Karpas-422 (cell line): ENCODE measurements at places on chromosomes 13 and 19. TPM values are rescaled to one million over a fixed set of nuclear protein-coding genes. Genes with fewer than 3 reads are reported as not detected.

DNA sequence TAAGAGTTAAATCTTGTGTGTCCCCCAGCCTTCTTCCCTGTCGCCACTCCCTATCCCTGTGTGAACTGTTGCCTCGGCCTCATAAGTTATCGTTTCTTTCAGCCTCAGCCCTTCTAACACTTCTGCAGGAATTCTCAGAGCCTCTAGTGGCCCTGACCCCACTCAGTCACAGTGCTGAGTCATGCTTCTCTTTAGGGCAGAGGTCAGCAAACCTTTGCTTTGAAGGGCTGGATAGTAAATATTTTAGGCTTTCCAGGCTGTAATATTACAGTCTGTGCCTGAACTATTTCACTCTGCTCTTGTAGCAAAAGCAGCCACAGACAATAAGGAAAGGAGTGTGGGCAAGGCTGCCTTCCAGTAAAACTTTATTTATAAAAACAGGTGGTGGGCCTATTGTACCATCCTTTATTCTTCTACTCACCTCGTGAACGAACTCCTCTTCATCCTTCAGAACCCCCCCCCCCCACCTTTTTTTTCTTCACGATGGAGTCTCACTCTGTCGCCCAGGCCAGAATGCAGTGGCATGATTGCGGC is 22.1 kb downstream of the MYO9B start:
- no peaks in the 10 kb centered on the region for H3K4me1 ChIP-seq
- H3K36me3 ChIP-seq = peaks cover 8% of the 10 kb centered on the region; the same call in 1 of the 2 replicates
- H3K27me3 ChIP-seq = no peaks in the 10 kb centered on the region
- DNase-seq = no peak
- H3K27ac ChIP-seq = no peak overlapping the region

DNA sequence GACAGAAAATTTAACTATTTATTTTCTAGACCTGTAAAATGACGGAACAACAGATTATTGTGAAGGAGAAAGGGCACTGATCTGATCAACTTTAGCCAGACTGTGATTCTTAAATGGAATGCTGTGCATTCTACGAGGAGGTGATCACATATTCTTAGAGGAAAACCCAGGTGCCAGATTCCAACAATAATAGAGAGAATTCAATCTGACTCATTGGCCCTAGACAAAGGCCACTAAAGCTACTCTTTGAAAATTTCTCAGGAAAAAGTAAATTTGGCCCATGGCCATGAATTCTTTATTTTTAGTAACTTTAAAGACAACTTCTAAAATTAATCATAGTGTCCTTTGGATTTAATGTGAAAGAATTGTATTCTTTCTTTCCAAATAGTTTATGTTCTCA is 58.6 kb upstream of the POSTN start:
- no peak overlapping the region for H3K27ac ChIP-seq
- H3K4me3 ChIP-seq = no peak overlapping the region
- H3K4me1 ChIP-seq = no peaks in the 10 kb centered on the region
- H3K27me3 ChIP-seq = no peaks in the 10 kb centered on the region
- no peak for DNase-seq
- H3K36me3 ChIP-seq = no peaks in the 10 kb centered on the region

Gene ZNF541
- total RNA-seq = not detected in 2 replicates

DNA sequence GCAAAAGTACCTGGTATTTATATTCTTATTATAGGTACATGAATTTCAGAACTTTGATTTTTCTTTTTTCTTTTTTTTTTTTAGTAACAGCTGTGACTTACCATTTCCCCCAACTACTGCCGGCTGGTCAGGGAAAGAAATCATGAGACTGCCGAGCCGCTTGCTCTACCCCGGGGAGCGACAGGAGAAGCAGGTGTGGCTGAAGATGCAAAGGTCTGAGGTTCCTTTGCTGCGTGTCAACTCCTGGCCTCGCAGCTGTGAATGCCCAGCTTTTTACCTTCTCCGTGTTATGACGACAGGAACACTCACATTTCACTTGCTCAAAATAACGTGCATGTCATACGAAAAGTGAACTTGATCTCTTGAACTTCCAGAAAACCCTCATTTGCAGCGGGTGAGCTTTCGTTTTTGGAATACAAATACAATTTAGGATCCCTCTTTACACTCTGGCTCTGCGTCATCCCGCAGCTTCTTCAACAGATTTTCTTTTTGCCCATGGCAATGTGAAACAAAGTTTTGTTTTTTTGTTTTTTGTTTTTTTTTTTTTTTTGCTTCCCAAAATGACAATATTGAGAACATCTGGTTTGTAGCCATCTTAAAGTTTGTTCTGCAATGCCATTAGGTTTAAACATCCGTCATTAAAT is 117.9 kb downstream of the EFNB2 start:
- H3K27me3 ChIP-seq = no peaks in the 10 kb centered on the region
- H3K4me3 ChIP-seq = no peak overlapping the region
- no peaks in the 10 kb centered on the region for H3K4me1 ChIP-seq

GRCh38 chr19:40282920-40283319 is 2.2 kb downstream of the AKT2 start:
- H3K27me3 ChIP-seq = no peaks in the 10 kb centered on the region
- DNase-seq = no peak
- H3K27ac ChIP-seq = peak overlapping the region; percentile 80
- peaks cover 6% of the 10 kb centered on the region; the same call in 1 of the 2 replicates for H3K36me3 ChIP-seq
- H3K4me1 ChIP-seq = peaks cover 76% of the 10 kb centered on the region

DNA sequence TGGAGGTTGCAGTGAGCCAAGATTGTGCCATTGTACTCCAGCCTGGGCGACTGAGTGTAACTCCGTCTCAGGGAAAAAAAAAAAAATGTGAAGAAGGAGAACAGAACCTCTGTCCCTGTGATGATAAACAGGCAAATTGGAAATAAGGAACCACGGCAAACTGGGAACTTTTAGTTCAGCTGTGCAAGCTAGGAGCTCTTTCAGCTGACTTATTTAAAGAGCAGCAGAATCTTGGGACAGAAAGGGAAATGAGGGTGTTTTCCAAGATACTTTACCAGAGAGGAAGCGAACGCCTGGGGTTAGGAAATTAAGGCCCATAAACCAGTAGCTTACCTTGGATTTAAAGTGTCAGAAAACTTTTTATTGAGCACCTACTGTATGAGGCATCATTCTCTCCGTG is 3.0 kb upstream of the UPF1 start:
- H3K4me1 ChIP-seq = peaks cover 7% of the 10 kb centered on the region
- H3K36me3 ChIP-seq = no peaks in the 10 kb centered on the region
- no peak for DNase-seq
- no peak overlapping the region for H3K27ac ChIP-seq

Gene GTF2F2
- 29.3 and 31.7 TPM in 2 replicates for total RNA-seq

Gene PTGER1
- not detected in 2 replicates for total RNA-seq

GRCh38 chr19:28841531-28841930 is 371.4 kb downstream of the UQCRFS1 start:
- H3K4me3 ChIP-seq = no peak overlapping the region
- H3K36me3 ChIP-seq = no peaks in the 10 kb centered on the region
- H3K4me1 ChIP-seq = no peaks in the 10 kb centered on the region
- H3K27ac ChIP-seq = no peak overlapping the region
- H3K27me3 ChIP-seq = no peaks in the 10 kb centered on the region
- no peak for DNase-seq

DNA sequence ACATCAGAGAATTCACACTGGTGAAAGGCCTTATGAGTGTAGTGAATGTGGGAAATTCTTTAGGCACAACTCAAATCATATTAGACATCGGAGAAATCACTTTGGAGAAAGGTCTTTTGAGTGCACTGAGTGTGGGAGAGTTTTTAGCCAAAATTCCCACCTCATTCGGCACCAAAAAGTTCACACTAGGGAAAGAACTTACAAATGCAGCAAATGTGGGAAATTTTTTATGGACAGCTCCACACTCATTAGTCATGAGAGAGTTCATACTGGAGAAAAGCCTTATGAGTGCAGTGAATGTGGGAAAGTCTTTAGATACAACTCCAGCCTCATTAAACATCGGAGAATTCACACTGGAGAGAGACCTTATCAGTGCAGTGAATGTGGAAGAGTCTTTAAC is 10.1 kb downstream of the ZNF17 start:
- no peak for DNase-seq
- H3K27ac ChIP-seq = no peak overlapping the region
- no peaks in the 10 kb centered on the region for H3K27me3 ChIP-seq
- H3K36me3 ChIP-seq = peaks cover 66% of the 10 kb centered on the region

DNA sequence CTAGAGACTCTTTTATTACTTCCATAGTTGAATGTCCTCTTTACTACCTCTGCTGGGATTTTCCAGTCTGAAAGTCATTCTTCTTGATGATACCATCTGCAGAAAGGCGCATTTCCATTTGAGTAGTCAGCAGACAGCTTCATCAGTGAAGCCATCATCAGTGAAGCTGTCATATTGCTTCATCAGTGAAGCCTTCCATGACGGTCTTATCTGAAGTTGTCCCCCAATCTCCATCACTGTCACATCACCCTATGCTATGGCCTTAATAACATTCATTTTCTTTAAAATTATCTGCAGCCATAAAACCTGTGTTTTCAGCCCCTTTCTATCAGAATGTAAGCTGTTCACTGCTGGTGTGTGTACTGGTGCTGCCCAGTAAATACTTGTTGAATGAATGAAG is 151.6 kb downstream of the B3GLCT start:
- H3K27me3 ChIP-seq = no peaks in the 10 kb centered on the region
- no peaks in the 10 kb centered on the region for H3K4me1 ChIP-seq
- no peak for DNase-seq
- no peak overlapping the region for H3K27ac ChIP-seq
- H3K4me3 ChIP-seq = no peak overlapping the region

DNA sequence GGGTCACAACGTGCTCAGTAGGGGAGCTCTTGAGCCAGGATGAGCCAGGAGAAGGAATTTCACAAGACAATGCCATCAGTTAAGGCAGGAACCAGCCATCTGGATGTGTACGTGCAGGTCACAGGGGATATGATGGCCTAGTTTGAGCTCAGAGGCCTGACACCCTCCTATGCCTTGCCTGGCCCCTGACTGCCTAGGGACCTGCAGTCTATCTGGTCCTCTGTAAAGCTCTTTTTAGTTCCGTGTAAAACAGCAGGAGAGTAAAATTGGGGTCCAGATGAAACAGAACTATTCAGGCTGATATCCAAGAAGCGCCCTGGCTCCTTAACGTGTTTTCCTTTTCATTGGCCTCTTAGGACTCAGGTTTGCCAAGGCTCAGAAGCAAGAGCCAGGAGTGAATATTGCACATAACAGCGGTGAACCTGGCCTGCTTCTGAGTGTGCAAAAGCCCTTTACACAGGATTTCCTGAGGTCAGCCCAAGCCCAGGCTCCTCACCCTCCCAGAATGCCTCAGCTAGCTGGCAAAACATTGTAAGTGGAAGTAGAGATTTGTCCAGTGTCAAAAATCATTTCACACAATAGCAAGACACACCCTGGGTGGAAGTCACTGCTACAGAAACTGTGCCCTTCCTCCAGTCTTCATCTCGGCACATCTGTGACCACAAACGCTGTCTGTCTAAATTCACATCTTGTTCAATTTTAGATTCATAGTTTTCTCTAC is 777.2 kb downstream of the UQCRFS1 start:
- no peak for DNase-seq
- no peaks in the 10 kb centered on the region for H3K36me3 ChIP-seq
- no peaks in the 10 kb centered on the region for H3K4me1 ChIP-seq
- no peak overlapping the region for H3K4me3 ChIP-seq

Gene ABCA7
- total RNA-seq = 23.8 and 31.7 TPM in 2 replicates

Gene FXYD3
- total RNA-seq = not detected in 2 replicates

- no peak within 1 kb of the TSS for H3K27ac ChIP-seq
- H3K4me1 ChIP-seq = peaks cover under 1% of the 10 kb centered on the region
- no peak for DNase-seq
- H3K4me3 ChIP-seq = no peak within 1 kb of the TSS
- no peaks in the 10 kb centered on the region for H3K36me3 ChIP-seq
Observed at GRCh38 chr19:10013316-10013715, at the start of gene RDH8. Gene RDH8 (plus strand): TSS chr19:10013483. CDS start chr19:10013498, 15 bp downstream.

Gene CEACAM4
- not detected in 2 replicates for total RNA-seq

Gene NKPD1
- total RNA-seq = 1.2 TPM in 1 of 2 replicates, not detected in the other

DNA sequence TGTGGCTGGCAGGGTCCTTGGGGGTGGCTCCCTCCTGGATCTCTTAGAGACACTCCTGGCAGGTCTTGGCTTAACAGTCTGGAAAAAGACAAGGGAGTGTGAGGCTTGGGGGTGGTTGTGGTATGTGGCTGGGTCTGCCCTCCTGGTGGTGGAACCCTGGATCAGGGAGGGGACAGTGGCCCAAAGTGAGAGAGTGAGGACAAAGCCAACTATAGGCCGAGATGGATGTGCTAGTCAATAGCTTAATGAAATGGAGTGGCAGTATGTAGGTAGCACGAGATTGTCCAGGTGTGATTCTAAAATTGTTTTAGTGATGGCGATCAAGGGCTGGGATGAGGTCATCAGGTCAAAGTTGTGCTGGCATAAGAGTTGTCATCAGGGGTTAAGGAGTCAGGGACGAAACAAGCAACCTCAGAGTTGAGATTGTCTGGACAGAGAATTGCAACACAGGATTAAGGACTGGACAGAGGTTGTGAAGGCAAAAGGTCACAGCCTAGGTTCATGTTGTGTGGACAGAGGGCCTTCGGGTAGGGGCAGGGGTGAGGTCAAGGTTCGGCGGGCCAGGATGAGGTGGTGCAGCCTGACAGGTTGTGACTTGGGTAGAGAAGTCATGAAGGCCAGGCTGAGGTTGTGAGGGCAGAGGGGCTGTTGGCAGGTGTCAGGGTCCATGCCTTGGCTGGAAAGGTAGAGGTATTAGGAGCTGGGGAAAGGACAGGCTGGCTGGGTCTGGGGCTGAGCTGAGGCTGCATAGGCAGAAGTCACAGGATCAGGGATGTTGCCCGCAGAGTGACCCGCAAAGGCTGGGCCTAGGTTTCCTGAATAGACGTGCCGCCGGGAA is 4.5 kb upstream of the RASAL3 start:
- peaks cover 19% of the 10 kb centered on the region for H3K4me1 ChIP-seq
- H3K27ac ChIP-seq = no peak overlapping the region
- H3K27me3 ChIP-seq = no peaks in the 10 kb centered on the region
- H3K4me3 ChIP-seq = no peak overlapping the region
- H3K36me3 ChIP-seq = no peaks in the 10 kb centered on the region

Gene DACT3
- total RNA-seq = 0.14 and 0.19 TPM in 2 replicates

- no peaks in the 10 kb centered on the region for H3K36me3 ChIP-seq
- peak within 1 kb of the TSS; percentile 99 for H3K4me3 ChIP-seq
- H3K27me3 ChIP-seq = no peaks in the 10 kb centered on the region
- peak; percentile 98 for DNase-seq
Observed at GRCh38 chr19:17932485-17933338, at the start of gene CCDC124. Gene CCDC124 (plus strand): TSS chr19:17933015. CDS start chr19:17936421, 3,406 bp downstream.

DNA sequence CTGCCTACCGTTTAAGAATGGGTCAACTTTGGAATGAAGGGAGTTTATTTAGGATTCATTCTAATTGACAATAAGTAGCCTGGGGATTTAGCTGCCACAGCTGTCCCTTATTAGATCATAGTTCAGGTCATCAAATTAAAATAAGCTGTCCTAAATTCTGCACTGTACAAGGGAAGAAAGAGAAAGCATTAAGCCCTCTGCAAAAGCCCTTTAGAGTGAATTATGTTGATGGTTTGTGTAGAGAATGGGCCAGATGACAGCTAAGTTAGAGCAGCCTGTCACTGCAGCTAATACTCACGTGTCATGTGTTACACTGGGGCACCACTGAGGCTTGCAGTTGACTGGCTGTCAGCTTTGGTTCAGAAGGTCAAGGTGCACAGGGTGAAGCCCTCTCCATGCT is 737.1 kb upstream of the SLC10A2 start:
- H3K27ac ChIP-seq = no peak overlapping the region
- no peaks in the 10 kb centered on the region for H3K27me3 ChIP-seq
- no peak for DNase-seq

Gene ZNF816
- total RNA-seq = 15.2 and 20.0 TPM in 2 replicates
